NCI-H1930 (cell line): ENCODE measurements at places on chromosomes 4 and X.

DNA sequence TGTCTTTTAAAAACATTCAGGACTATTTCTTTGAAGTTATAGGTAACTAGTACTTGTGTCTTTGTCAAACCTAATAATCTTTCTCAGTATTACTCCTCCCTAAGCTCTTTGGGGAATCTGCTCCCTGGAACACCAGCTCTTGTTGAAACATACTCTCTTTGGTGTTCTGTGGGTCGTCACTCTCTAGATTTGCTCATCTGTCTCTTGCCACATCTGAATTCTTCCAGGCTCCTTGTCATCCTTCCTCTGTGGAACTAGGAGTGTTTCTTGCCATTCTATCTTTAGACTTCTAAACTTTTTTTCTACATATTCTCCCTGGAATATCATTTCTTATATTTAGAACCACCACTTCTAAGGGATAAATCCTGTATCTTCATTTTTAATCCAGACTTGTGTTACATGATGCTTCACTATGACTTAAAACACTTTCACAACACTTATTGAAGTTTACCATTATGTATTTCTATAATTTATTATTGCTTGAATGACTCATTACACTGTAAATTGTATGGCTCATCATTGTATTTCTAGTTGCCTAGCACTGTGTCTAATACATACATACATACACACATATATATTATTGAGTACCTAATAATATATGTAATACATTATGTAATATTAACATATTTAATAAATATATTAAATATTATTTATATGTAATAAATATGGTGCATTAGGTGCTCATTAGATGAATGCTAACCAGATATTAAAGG lies 186.1 kb downstream of the TMA16 start:
- no peak for DNase-seq

GRCh38 chr4:188727746-188728145 lies 588.5 kb downstream of the TRIML1 start:
- no peak for DNase-seq

DNA sequence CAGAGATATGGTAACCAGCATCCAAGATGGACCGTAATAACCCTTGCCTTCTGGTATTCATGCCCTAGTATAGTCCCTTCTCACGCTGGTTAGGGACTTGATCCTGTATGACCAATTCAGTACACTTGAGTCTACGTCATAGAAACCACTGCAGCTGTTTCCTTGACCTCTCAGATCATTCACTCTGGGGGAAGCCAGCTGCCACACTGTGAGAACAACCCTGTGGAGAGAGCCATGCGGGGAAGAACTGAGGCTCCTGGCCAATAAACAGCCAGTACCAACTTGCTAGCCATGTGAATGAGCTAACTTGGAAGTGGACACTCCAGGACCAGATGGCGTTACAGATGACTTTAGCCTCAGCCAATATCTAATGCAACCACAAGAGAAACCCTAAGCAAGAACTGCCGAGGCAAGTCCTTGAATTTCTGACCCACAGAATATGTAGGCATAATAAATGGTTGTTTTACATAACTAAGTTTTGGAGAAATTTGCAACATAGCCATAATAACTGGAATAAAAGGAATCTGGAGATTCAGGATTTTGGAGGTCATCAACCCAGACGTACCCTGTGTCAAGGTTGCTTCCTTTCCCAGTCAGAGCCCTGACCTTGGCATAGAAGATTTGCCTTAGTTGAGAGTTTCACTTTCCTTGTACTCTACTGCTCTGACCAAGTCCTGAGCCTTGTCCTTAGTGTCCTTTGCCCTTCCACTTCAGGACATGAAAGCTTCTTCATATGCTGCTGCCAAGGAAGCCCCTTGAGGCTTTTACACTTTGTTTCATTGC lies 87.3 kb upstream of the ZNF81 start:
- no peak for DNase-seq

DNA sequence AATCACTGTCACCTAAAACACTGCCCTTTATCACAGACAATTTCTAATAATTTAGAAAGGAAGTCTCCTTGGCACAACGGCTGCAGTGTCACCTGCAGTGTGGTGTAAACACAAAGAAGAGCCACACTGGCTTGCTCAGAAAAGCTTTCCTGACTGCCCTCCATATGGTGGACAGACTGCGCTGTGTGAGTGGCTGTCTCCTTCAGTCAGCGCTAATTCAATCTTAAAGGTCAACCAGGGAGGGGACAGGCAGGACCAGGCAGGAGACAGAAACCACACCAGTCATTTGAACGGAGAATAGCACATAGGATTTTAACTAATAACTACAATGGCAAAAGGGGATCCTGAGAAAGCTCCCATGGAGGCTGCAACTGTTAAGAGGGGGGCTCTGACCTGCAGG lies 132.1 kb downstream of the NSUN7 start:
- no peak for DNase-seq

- DNase-seq: no peak
Observed at GRCh38 chrX:105109936-105110335, 110.6 kb downstream of the TEX13A start.

DNA sequence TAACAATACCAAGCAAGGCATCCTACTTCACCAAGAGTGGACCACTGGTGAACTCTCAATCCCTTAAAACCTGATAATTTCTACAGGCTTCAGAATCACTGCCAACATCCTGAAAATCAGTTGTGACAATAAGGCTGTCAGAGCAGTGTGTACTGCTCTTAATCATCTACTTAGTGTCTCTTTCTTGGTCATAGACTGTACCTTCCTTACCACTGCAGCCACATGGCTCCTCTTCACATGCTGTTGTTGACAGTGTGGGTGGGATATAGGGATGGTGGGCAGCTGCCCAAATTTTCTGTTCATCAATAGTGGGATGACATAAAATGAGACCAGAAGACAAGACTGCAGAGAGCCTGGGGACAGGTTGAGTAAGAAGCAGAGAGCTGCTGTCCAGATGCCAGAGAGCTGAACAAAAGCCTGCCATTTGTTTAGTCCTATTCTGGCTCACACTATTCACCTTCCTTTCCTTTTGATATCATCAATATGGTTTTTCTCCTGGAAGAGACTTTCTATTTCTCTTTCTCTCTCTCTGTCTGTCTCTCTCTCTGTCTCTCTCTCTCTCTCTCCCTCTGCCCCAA lies 178.9 kb downstream of the MGST2 start:
- DNase-seq: no peak
